Tracheal epithelial cell (primary cell): ENCODE measurements at places on chromosomes 11 and 22. TPM values are rescaled to one million over a fixed set of nuclear protein-coding genes. Genes with fewer than 3 reads are reported as not detected.

CHRM1 gene
- total RNA-seq = not detected in 2 replicates

RTN4R gene
- 4.9 and 6.5 TPM in 2 replicates for total RNA-seq

TESMIN gene
- total RNA-seq = 6.7 and 7.0 TPM in 2 replicates

LIPT2 gene
- total RNA-seq = 2.9 and 3.6 TPM in 2 replicates

MRPL21 gene
- 88.7 and 91.1 TPM in 2 replicates for total RNA-seq

KDM4D gene
- 0.24 and 1.1 TPM in 2 replicates for total RNA-seq

CWC15 gene
- total RNA-seq = 33.0 and 36.4 TPM in 2 replicates

SAAL1 gene
- total RNA-seq = 13.0 and 15.3 TPM in 2 replicates

OR9I1 gene
- not detected in 2 replicates for total RNA-seq

SYT8 gene
- 1.9 and 2.8 TPM in 2 replicates for total RNA-seq

THY1 gene
- total RNA-seq = 0.21 and 2.4 TPM in 2 replicates

FAM89B gene
- total RNA-seq = 12.1 and 17.6 TPM in 2 replicates
